ENCODE measurements at places on chromosomes 11 and 22.

GRCh38 chr22:37377927-37378326 lies 49.4 kb downstream of the ELFN2 start:
- no peak for DNase-seq

GRCh38 chr11:117917591-117918151 lies 11.5 kb downstream of the TMPRSS13 start:
- no peak for DNase-seq

GRCh38 chr22:45638834-45639746 lies 32.5 kb upstream of the ATXN10 start:
- no peak for DNase-seq

- no peak for DNase-seq
These were observed 125.5 kb downstream of the C11orf87 start for GRCh38 chr11:109547356-109548027.

- no peak for DNase-seq
These were observed 309.7 kb upstream of the C11orf87 start for GRCh38 chr11:109112261-109112660.

DNA sequence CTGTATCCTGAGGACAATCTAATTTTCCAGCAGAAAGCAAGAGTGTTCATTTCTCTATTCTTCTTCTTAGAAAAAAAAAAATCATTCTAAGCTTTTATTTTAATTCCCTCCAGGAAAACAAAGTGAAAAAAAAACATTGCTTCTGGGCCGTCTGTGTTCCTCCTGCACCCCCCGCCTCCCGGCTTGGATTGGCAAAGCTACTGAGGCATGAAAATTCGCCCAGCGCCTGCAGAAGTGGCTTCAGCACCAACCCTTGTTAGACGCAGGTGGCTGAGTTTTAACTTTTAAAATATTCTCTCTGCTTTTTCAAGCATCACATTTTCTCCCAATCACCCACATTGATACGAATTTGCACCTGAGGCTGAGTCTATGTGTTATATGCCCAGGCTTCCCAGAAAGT lies 401.6 kb downstream of the BRD1 start:
- DNase-seq, result no peak

DNA sequence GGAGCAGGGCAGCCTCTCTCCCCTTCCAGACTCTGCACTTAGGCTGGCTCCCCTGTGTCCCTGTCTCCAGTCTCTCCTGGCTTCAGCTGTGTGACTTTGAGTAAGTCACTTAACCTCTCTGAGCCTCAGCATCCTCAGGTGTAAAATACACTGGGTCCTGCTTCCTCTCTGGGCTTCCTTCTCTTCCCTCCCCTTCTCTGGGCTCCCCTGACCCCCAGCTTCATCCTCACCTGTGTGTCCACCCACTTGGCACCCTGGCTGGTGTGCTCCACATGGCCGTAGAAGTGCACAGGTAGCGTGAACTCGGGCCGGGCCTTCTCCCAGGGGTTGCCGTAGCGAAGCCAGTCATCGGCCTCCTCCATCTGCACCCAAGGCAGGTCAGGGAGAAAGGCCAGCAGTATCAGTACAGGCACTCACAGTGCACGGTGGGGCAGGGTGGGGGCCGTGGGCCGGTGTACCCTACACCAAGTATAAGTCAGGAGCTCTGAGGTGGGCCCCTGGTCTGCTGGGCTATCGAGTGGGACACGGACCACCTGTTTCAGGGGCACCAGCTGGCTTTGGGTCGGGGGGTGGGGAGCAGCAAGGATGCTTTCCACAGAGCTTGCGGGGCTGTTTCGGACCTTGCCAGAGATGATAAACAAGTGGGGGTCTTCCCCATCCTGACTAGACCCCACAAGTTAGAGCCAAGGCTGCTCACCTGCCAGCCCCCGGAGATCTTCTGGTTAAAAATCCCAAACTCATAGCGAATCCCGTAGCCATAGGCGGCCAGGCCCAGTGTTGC lies 2.0 kb downstream of the PYGM start:
- no peak for DNase-seq

- DNase-seq, result no peak
These were observed 23.4 kb downstream of the NAV2 start for GRCh38 chr11:19735909-19736498.

GRCh38 chr11:96197801-96198701 lies 144.9 kb downstream of the MAML2 start:
- no peak for DNase-seq

- DNase-seq, result no peak
These were observed 141.3 kb upstream of the TTC12 start for GRCh38 chr11:113173126-113173525.

- no peak for DNase-seq
These were observed 5.3 kb downstream of the OR51F2 start for GRCh38 chr11:4826425-4826824.

- DNase-seq, result no peak
These were observed 126.1 kb downstream of the BRD1 start for GRCh38 chr22:49701380-49702067.

GRCh38 chr11:65013130-65013887 lies 651 bp upstream of the ARL2 start:
- peak; percentile 85 for DNase-seq

DNA sequence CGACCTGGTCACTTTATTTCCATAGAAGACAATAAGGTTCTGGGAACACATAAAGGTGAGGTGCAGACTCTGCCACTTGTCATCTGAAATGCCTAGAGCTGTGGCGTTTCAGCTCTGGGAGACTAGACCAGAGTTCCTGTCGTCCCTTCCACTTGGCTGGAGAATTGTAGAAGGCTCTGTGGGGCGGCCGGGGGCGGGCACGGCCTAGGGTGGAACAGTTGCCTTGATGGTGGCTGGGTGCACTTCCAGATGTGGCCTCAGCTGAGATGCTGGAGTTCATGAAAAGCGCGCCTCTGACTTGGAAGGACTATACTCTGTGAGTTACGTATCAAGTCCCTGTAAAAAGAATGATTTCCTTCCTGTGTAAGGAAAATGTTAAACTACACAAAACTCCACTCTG lies 16.8 kb downstream of the TRMU start:
- DNase-seq, result no peak

GRCh38 chr11:8809241-8809938 lies 101.6 kb upstream of the AKIP1 start:
- no peak for DNase-seq

- DNase-seq, result no peak
These were observed 22.5 kb downstream of the P4HA3 start for GRCh38 chr11:74288911-74289310.

DNA sequence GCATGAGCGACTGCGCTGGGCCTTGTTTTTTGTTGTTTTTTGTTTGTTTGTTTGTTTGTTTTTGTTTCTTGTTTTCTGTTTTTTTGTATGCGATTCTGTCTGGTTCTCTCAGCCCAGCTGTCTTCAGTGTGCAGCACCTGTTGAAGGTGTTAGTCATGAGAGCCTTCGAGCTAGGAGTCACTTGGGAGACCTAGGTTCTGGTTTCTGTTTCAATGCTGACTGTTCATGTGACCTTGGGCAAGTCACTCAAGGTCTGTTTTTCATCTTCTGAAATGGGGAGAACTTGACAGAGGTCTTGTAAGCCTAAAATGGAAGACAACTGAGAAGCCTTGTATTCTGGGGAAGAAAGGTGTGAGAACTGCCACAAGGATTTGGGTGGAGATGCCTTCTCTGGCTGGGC lies 1.8 kb downstream of the DCPS start:
- no peak for DNase-seq

- no peak for DNase-seq
These were observed 26.1 kb upstream of the RTL6 start for GRCh38 chr22:44523981-44524759.

DNA sequence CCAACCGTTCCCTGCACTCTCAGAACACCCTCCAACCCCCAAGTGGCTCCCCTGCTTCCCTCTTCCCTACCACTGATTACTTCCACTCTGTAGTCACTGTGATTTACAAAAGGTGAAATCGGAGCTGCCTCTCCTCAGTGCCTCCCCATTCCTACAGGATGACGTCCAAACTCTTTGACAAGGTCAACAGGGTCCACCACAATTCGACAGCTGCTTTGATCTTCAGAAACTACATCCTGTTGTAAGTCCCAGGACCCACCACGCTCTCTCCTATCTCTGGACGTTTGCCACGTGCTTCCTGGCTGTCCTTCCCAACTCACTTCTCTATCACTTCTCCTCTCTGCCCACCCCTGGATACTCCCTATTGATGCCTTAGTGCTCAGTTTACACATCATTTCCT lies 85.0 kb upstream of the EIF3D start:
- no peak for DNase-seq

DNA sequence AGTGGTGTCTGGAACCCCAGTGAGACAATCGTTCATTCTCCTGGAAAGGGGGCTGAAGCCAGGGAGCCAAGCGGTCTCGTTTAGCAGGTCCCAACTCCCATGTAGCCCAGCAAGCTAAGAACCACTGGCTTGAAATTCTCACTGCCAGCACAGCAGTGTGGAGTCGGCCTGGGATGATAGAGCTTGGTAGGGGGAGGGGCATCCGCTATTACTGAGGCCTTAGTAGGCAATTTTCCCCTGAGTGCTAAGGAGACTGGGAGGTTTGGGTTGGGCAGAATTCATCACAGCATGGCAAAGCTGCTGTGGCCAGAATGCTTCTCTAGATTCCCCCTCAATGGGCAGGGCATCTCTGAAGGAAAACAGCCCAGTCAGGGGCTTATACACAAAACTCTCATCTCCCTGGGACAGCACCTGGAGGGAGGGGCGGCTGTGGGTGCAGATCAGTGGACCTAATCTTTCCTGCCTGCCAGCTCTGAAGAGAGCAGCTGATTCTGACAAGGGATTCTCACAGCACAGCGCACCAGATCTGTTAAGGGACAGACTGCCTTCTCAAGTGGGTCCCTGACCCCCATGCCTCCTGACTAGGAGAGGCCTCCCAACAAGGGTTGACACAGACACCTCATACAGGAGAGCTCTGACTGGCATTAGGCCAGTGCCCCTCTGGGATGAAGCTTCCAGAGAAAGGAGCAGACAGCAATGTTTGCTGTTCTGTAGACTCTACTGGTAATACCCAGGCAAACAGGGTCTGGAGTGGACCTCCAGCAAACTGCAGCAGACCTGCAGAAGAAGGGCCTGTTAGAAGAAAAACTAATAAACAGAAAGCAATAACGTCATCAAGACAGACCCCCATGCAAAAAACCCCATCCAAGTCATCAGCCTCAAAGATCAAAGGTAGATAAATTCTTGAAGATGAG lies 14.8 kb downstream of the OR52M1 start:
- no peak for DNase-seq

- no peak for DNase-seq
These were observed 10.5 kb downstream of the GRK2 start for GRCh38 chr11:67276781-67277230.

DNA sequence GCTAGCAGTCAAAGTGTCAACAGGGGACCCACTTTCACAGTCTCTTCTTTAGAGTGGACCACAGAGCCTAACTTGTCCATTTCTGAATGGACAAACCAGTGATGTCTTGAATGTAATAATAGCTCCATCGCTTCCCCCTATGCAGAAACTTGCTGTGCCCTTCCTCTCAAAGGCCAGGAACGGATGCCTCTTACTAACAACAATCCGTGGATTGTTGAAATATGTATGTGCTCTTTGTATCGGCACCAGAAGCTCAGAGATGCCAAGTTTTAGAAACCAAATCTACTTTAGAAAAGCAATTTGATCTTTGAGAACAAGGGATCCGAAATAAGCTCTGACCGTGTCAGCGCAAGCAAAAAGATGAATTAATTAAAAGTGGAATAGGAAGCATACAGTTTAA lies 259.5 kb upstream of the POU2AF2 start:
- no peak for DNase-seq

DNA sequence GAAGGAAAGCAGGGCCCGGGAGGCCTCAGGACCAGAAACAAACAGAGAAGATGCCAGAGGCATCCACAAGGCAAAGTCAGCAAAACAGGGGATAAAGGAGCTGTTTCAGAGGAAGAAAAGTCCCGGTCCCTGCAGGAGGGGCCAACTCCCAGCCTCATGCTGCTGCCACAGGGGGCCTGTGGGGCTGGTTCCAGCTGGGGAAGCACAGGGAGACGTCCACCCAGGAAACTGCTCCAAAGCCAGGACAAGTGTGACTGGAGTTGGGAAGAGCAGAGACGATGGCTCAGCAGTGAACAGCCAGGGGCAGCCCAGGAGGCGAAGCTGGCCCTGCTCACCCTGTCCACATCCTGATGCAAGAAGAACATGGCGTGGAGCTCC lies 454.4 kb downstream of the BRD1 start:
- no peak for DNase-seq

DNA sequence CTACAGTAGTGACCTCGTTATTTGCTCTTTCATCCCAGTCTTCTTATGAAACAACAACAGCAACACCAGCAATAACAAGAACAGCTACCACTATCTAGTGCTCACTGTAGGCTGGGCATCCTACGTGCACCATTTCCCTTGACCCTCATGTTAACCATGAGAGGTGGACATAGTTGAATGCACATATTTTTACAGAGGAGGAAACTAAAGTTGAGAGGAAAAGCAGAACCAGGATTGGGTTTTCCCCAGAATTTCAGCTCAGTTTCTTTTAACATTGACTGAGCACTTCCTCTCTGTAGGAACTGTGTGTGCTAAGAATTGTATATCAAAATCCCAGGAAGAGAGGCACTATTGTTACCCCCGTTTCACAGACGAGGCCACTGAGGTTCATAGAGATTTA lies 39.4 kb upstream of the TSPAN18 start:
- no peak for DNase-seq

- no peak for DNase-seq
These were observed 37.2 kb upstream of the GRAMD1B start for GRCh38 chr11:123392844-123393243.
